Stimulated activated CD8-positive, alpha-beta memory T cell treated with anti-CD3 and anti-CD28 coated beads, Interleukin-7, amount 100 ng/mL, for 1 hour (primary cell): ENCODE measurements at places on chromosomes 4 and X.
A peak's percentile ranks its signal among the peaks of the same experiment; 100 is the strongest.

- DNase-seq, result no peak
These were observed 4.6 kb upstream of the SOWAHD start for GRCh38 chrX:119753639-119754257.

DNA sequence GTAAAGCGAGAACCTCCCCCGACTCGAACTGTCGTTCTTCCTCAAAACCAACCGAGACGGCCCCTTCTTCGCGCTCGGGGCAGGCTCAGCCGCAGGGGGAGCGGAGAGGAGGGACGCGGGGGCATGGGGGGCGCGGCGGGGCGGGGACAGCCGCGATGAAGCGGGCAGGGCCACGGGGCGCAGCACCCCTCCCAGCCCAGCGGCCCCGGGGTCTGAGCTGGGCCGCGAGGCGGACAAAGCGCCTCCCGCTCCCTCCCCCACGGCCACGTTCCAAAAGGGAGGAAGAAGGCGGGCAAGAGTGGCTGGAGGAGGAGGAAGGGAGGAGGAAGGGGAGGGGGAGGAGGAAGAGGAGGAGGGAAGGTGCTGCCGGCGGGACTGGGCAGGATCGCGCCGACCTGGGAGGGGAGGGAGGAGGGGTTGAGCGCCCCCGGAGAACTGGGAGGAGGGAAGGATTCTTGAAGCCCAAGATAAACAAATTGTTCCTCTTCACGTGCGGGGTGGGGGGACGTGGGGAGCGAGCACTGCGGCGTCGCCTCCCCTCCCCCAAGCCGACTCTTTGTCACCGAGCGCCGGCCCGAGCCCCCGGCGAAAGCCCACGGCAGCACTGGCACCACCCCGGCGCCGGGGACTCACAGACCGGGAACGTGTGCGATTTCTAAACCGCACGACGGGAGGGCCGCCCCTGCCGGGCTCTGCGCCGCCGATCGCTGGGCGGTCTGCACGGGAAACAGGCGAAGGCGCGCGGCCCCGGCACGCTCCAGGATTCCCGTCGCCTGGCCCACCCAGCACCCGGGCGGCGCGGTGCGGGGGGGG is 2.9 kb downstream of the MAML3 start:
- peak; percentile 45 for DNase-seq

- no peak for DNase-seq
These were observed 637.8 kb downstream of the RAB28 start for GRCh38 chr4:12846368-12846767.

GRCh38 chr4:141290771-141291170 is 70.1 kb downstream of the ZNF330 start:
- no peak for DNase-seq

- no peak for DNase-seq
These were observed 65.3 kb downstream of the PAPSS1 start for GRCh38 chr4:107654694-107655093.

GRCh38 chr4:145823743-145824142 is 114.9 kb downstream of the ZNF827 start:
- DNase-seq, result no peak

- no peak for DNase-seq
These were observed 4.6 kb upstream of the PKD2 start for GRCh38 chr4:88002786-88003185.

DNA sequence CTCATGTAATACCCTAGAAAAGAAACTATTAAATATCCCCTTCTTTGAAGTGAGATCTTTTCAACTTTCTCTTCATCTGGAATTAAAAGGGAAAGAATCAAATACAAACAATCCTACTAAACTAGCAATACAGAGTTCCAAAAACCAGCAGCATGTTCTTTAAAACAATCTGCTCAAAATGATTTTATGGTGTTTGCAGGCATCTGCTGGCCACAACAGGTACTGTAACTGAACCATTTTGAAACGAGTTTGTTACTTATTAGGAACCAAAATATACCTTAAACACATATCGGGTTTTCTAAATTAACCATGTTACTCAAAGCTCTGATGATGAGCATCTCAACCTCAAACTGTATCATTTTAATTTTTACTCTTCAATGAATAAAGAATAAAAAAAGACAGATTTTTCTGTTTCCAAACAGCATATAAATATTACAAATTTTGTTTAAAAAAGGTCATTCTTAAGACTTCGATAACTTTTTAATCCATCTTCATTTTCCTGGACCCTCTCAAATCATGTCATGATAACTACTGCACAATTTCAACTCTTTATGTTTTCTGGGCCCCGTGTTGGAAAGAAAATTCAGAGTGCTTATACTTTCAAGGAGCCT is 56.5 kb downstream of the ARAP2 start:
- DNase-seq, result no peak

GRCh38 chr4:65924843-65925242 is 254.6 kb upstream of the EPHA5 start:
- DNase-seq, result no peak

GRCh38 chr4:6753891-6754290 is 28.6 kb upstream of the KIAA0232 start:
- no peak for DNase-seq

DNA sequence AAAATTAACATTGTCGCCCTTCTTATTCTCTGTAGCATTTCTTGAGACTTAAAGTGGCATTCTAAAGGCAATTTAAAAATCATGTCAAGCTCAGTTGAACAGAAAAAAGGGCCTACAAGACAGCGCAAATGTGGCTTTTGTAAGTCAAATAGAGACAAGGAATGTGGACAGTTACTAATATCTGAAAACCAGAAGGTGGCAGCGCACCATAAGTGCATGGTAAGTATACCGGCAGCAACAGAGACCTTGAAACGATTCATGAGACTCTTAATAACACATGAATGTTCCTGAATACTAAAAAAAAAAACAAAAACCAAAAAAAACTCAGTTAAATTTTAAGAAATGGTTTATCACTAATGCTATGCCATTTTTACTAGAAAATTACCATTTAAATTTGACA is 82.4 kb upstream of the HPRT1 start:
- no peak for DNase-seq

DNA sequence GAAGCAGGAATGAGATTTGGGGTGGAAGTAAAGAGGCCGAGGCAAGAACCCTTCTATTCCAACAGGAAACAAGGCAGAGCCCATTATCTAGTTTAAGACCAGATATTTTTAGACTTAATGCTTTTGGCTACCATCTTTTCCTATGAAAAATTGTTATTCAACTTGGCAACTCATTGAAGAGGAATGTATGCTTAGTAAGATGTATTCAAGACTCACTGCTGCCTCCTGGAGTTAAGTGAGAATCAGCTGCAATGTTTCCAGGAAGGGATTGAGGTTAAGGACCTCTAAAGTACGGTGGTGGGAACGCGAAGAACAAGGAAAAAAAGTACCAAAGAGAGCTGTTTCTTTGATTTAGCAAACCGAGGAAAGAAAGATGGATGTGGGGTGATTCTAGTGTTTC is 89.1 kb downstream of the RAPGEF2 start:
- no peak for DNase-seq
